Hematopoietic multipotent progenitor cell treated with erythropoietin and hydrocortisone succinate and interleukin-3 and kit ligand, for 15 days (in vitro differentiated cells): ENCODE measurements at places on chromosomes 1 and 21.

DNA sequence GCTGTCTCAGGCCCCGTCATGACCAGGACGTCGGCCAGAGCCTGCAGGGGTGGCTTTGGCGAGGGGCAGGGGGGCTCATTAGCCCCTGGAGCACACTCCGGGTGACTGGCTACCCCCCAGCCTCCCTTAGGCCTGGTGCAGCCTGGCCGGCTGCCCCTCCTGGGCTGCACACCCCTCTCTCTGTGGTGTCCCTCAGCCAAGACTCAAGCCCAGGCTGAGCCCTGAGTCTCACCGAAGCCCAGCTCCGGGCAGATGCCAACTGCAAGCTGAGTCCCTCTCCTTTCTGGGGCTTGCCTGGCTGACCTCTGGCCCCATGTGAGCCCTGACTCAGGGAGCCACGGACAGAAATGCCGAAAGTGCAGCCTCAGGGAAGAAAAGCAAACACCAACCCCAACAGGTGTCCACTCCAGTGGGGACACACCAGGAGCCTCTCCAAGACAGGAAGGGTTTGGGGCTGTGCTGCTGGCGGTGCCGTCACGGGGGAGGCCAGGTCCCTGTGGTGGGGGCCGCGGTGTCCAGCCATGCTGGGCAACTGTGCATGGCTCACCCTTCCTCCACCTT, 5.3 kb upstream of the IBA57 start:
- DNase-seq = no peak

DNA sequence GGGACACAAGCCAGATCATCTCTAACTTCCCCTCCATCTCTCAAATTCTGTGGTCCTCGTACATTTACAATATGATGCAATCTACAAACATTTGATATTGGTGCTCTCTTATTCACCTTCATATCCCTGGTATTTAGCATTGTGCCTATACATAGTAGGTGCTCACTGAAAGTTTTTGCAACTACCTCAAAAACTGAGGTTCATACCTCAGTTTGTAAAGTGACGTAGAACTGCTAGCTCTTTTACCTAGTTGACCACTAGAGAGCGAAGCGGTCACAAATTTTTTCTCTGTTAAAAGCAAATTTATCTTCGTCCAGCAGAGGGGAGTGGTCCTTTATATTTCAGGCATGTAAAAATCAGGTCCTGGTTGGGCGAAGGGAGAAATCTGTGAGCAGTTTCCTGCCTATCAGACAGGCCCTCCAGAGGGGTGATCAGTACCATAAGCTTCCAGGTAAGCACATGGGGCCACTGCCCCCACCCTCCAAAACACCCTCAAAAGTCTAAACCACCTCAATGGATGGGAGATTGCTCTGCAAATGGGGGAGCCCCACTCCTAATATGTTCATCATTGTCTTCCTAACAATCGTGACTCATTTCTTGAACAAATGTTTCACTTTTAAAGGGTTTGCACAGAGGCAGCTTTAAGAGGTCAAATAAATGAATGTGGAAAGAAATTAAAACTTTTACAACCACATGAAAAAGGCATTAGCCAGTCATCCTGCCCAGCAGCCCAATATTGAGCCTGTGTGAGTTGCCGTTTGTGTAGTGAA, 10.6 kb upstream of the HLCS start:
- DNase-seq = peak; percentile 23

DNA sequence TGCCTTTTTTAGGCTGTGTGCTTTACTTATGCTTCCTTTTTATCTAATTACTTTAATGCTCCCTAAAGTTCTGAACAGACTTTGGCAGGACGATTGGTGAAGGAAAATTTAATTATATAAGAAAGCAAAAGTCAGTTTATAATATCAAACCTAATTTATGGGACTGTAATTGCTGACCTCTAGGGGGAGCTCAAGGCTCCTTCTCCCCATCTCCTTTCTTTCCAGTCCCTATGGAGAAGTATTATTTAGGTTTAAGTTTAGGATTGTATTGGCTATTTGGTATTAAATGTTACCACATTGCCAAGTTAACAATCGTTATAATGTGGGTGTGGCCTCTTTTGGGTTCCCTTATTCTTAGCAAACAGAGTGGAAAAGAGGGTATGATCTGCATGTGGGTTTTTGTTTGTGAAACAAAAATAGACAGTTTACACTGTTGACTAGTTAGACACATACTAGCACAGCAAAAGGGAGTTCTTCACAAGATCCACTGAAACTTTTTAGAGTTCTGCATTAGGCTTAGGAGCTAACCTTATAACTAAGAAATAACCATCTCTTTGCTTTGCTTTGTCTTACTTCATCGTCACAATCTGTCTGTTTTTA, 48.2 kb upstream of the TNFSF4 start:
- peak; percentile 37 for DNase-seq

DNA sequence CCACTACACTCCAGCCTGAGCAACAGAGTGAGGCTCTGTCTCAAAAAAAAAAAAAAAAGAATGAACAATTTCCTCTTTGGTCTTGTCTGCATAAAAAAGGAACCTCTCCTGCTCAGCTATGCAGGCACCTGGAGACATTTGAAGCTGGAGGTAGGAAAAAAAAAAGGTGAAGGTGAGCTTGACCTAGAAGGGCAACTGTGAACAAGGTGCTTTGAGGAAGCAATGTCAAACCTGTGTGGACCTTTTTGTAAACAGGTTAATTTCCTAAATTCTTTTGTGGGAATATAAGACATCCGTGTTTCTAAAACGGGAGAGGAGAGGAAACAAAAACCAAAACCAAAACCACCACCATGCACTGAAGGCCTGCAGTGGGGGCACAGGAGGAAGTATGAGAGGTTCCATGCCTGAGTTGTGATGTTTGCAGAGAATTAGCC, 77.5 kb downstream of the SLC45A1 start:
- DNase-seq = no peak

- DNase-seq = no peak
These were observed 71.0 kb downstream of the SIK1 start for GRCh38 chr21:43355925-43356289.

- DNase-seq = no peak
These were observed 9.7 kb upstream of the NPPB start for GRCh38 chr1:11868331-11868980.

- no peak for DNase-seq
These were observed 121.1 kb upstream of the RUNX1 start for GRCh38 chr21:35170244-35170643.

GRCh38 chr1:206992790-206993189, 22.5 kb upstream of the FCAMR start:
- no peak for DNase-seq

- DNase-seq = no peak
These were observed 809 bp downstream of the SYT11 start for GRCh38 chr1:155859881-155860871.

DNA sequence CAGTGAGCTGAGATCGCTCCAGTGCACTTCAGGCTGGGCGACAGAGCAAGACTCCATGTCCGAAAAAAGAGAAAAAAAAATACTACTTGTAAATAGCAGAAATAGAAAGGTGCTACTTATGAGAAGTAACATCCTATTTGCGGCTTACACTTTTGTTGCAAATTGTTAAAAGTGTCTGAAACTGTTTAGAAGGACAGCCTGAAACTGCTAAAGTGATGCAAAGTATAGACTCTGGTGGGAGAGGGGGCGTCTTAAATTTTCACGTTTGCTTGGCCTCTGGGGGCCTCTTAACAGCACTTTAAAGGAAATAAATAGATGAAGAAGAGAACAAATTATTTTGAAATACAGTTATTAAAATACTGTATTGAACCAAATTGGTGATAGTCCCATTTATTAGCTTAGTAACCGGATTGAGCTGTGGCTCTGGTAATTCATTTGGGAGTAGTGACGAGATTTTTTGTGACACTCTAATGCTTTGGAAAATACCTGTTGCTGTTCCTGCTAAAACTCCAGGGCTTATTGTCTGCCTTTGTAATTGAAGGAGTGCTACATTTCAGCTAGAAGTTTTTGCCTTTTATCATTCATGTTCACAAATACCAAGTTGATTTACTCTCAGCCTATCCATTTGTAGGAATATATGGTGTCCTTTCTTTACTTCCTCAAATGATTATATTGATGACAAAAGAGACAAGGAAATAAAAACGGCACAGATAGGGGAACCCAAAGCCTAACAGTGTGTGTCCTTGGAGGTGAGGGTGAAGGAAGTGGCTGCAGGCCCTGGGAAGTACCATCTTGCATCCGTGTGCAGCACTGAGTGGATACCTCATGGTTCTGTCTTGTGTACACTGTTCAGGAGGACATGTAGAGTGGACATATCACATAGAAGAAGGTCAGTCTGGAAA, 6.2 kb downstream of the PKNOX1 start:
- DNase-seq = no peak

GRCh38 chr1:235766794-235767285, 99.9 kb downstream of the LYST start:
- no peak for DNase-seq

GRCh38 chr1:156959414-156959813, 39.0 kb downstream of the LRRC71 start:
- DNase-seq = no peak

DNA sequence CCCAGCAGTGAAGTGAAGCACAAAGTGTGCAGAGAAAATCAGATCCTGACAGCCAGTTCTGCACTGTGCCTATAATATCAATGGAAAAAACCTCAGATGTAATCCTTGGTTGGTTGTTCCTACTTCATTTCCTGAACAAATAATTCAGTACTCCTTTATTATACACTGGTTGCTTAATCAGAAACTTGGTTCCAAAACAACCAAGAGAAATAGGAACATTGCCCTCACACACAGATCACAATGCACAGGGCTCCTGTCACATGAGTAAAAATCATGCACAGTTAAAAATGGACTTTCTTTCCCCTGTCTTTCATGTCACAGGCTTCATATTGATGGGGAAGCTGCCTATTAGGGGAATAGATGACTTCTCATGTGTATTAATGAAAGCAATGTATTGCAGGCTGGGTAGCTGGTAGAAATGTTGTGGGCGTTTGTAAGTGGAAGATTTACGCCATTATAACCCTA, 9.7 kb downstream of the DNASE2B start:
- DNase-seq = no peak

GRCh38 chr21:34815831-34816705, 147.3 kb downstream of the CLIC6 start:
- no peak for DNase-seq

DNA sequence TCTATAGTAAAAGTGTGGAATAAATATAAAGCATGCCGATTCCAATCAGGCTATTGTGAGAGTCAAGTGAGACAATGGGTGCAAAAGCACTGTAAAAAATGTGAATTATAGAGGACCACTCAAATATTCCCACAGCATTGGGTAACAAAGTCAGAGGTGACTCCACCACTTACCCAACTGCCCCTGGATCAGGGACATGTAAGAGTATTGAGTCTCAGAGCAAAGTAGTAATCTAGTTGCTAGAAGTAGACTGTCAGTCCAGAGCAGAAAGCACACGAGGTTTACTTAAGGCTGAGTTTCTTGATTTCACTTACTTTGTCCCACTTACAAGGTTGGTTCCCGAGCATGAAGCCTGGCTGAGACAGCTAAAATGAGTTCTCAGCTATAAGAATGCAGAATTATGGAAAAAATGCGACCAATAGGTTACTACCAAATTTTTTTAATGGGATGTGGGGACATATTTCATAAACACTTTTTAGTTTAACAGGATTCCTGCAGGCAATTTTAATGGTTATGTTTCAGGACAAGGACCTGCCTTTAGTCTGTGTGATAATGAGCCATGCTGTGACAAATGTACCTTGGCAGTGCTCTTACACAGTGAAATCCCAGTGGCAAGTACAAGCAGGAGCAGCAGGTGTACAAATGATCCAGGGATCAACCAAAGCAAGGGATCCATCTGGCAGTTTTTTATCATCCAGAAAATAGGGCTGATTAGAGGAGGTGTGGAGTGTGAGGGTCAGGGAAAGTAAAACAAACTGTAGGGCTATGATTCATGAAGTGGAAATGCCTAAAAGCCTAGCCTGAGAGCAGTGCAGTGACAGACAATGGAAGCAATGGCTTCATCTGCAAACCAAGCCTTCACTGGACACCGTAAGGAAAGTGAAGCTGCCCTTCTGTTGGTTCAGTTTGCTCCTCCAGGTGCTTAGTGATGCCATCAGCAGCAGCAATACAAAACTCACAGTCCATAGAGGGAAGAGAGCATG, 156.2 kb upstream of the SPAG17 start:
- DNase-seq = no peak

DNA sequence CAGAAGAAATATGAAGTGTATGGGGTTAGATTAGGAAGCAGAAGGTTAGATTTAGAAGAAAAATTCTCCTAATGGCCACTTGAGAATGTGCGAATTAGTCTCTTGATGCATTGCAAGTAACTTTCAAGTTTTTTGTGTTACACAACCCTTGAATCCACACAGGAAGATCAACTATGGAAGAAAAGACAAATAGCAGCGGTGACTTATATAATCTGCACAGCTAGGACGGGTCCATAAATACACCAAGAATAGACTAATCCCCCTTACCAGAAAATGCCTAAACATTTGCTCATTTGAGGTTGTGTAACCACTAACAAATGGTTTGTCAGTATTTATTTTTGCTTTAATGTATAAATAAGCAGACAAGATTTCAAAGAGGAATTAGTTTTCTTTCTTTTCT, 182.6 kb downstream of the TGFB2 start:
- DNase-seq = no peak

- no peak for DNase-seq
These were observed 736 bp upstream of the ZMPSTE24 start for GRCh38 chr1:40257313-40257687.
